ENCODE measurements at places on chromosomes 3 and 15.

DNA sequence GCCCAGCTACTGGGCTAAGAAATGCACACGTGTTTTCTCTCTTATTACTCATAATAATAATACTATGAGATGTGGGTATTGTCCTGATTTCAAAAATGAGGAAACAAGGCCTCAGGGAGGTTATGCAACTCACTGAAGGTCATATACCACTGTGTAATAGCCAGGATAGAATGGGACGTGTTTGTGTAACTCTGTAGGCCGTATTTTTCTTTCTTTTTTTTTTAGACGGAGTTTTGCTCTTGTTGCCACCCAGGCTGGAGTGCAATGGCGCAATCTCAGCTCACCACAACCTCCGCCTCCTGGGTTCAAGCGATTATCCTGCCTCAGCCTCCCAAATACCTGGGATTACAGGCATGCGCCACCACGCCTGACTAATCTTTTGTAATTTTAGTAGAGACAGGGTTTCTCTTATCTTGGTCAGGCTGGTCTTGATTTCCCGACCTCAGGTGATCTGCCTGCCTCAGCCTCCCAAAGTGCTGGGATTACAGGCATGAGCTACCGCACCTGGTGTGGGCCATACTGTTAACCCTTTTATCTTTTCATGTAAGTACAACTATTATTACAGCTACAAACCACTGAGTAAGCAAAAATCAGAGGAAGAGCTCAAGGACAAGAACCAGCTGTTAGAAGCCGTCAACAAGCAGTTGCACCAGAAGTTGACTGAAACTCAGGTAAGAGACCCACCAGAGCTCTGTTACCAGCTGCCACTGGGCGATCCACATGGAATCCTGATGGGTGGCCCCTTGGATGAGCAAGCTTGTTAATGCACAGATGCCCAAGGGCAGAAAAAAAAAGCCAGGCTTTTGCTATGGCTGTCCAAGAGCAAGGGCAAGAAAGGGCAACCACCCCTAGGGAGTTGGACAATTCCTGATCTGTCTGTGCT, 6.7 kb downstream of the KNSTRN start:
- no peak for DNase-seq

DNA sequence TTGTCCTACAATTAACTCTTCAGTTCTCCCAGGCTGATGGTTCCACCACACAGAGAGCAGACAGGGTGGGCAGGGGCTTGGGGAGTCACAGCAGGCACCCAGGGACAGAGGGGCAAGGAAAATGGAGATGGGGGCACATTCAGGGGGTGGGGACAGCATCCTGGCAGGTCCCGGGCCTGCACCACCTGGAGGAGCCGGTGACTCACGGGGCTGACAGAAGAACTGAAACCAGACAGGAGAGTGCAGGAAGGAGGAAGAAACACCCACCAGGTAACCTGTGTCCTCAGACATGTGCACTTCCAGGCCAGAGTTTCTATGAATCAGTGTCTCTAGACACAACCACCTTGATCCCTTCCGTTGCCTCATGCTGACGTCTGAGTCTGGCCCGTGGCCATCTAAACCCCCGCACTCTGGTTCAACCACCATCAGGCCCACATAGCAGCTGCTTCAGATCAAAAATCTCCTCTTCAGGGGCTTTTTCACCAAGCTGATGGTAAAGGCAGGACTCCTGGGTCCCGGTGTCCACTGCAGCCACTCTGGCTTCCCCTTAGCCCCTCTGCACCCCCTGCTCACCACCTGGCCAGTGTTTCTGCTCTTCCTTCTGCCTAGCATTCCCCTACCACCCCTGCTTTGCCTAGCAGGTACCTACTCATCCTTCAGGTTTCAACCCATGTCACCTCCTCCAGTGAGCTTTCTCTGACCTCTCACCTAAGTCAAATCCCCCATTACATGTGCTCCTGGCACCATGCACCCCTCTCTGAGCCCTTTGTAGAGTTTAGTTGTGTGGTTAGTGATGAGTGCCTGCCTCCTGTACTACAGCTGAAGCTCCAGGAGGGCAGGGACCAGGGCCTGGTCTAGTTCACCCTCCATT, 16.5 kb upstream of the CYP11A1 start:
- no peak for DNase-seq

GRCh38 chr15:81575436-81576123, 201.6 kb upstream of the TMC3 start:
- DNase-seq, result peak; percentile 2

DNA sequence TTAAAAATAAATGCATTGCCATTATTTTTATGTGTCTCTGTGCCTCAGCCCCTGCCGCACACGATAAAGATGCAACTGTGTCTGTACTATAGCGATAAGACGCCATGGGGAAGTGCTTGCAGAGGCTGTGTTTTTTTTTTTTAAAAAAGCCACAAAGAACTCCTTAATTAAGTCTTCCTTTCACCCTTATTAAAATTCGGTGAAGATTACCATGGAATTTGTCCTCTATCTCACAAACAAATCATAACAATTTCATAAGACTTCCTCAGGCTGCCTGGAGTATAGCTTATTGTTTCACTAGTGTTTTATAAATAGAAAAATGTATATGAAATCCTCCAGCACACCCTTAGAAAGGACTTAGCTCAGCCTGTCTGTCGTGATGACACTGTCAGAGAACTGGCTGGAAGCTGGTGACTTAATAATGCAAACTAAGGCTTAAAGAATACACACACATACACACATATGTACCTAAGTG, 374.8 kb upstream of the SLCO3A1 start:
- no peak for DNase-seq

DNA sequence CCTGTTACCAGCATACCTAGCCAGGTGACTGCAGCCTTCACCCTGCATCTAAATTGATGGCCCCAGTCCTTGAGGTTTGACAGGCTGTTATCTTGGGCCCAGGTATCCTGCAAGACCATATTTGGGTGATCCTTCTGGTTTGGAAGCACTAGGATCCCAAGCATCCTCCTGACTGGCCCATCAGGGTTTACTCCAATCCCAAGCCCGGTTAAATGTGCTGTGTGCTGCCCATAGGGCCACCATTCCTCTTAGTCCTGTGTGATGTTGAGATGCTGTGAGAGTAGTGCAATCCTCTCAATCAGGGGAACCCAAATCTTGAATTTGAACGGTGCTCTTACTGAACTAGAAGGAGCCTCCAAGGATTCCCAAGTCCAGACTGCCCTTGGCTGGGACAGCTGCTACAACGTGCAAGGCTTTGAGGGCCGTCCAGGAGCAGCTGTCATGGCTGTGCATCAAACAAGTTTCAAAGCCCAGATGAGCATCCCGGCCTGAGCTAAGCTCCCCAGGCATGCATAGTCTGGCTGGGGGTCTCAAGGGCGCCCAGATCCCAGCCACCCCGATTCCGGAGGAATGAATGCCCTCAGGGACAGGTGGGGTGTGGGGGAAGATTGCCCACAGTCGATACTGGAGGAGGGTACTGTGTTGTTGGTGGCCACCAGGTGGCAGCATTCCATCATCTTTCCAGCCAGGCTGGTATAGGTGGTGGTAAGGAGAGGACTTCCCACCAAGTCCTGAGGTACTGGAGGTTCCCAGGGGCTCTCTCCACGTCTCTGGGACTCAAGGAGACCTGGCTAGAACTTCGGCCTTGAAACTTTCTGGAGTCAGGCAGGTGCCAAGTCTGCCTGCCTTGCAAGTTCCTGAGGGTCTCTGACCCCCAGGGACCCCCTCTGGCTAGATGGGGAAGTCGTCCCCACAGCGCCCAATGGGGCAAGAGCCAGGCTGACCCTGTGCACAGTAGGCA, 32.6 kb downstream of the RBM5 start:
- peak; percentile 88 for DNase-seq

- no peak for DNase-seq
Measured at GRCh38 chr3:45599984-45600650, 5.6 kb downstream of the LIMD1 start.

GRCh38 chr3:133506215-133506901, 67.1 kb upstream of the CDV3 start:
- no peak for DNase-seq

- no peak for DNase-seq
Measured at GRCh38 chr15:43125100-43125661, 8.2 kb upstream of the TMEM62 start.

DNA sequence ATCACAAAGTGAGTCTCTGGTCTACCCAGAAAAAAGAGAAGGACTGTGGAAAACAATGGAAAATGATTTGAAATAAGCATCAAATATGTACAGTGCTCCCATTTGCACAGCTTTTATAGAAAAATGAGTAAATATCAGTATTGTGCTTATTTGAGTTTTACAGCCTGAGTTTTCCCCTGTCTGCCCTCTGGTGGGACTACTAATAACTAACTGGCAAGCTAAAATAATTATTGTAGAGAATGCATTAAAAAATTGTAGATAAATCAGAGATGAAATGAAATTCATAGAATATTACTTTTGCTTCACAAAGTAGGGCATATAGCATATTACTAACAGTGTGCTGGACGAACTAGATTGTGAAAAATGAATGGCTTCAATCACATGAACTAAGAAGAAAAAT, 287.1 kb downstream of the NAALADL2 start:
- no peak for DNase-seq

DNA sequence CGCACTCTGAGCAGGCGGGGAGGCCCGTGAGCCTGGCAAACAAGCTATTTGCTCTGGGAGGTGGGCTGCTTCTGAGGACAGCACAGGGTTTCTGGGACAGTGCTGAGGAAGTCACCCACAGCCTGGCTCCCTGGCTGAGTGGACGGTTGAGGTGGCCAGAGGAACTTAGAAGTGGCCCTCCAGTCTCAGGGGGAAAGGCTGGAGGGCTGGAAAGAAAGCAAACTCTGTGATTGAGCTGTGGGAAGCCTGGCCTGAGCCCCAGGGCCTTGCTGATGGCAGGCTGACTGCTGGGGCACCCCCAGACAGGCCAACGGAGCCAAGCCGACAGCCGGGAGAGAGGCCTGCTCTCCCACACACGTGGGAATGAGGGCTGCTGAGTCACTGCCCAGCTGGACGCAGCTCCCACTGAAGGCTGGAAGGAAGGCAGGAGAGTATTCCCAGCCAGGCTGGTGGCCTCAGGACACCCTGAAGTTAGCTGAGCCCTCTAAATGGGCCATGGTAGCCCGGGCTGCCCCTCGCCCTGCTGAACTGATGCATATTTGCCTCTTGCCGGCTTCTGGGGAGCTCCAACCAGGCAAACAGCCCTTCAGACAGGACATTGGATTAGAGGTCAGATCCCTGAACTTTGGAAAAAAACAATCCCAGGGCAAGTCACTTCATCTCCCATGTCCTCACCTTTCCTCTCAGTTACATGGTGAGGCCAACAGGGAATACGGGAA, 98.0 kb upstream of the TLE3 start:
- DNase-seq, result peak; percentile 88

DNA sequence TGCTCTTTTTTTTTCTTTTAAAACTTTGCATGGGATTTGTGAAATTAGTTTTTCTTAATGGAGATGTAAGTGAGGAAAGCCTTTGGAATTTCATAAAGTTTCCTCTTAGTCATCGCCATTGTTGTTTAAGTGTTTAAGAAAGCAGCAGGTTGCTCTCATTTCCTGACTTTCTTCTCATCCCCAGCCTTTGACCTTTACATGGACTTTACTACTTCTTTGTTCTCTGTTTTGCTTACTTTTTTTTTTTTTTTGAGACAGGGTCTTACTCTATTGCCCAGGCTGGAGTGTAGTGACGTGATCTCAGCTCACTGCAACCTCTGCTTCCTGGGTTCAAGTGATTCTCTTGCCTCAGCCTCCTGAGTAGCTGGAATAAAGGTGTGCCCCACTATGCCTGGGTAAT, 38.6 kb downstream of the FBXL2 start:
- no peak for DNase-seq

- no peak for DNase-seq
Measured at GRCh38 chr3:125366132-125366531, 9.0 kb downstream of the ZNF148 start.

DNA sequence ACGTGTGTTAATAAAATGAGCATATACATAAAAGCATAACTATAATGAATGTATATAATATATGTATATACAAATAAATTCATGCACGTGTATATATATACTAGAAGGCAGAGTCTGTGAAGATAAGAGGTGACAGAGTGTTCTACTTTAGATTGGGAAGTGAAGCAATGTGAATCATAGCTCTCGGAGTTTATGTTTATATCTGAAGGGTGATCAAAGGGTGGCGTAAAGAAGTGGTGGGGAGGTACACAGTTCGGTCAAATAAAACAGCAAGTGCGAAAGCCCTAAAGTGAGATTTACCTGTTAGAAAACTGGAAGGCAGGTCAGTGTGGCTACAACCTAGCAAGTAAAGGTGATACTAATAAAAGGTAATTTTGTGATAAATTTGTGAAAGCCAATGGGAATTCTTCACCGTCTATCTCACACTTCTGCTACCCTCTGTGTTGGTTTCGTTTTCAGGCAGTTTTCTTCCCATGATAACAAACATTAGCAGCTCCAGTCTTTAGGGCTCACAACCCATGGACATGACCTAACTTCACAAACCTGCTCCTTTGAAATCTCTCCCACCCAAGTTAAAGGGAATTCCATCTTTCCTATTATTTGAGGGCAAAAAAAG, 46.7 kb upstream of the BCHE start:
- DNase-seq, result no peak

GRCh38 chr3:150308481-150309256, 99.4 kb upstream of the TSC22D2 start:
- DNase-seq, result no peak

DNA sequence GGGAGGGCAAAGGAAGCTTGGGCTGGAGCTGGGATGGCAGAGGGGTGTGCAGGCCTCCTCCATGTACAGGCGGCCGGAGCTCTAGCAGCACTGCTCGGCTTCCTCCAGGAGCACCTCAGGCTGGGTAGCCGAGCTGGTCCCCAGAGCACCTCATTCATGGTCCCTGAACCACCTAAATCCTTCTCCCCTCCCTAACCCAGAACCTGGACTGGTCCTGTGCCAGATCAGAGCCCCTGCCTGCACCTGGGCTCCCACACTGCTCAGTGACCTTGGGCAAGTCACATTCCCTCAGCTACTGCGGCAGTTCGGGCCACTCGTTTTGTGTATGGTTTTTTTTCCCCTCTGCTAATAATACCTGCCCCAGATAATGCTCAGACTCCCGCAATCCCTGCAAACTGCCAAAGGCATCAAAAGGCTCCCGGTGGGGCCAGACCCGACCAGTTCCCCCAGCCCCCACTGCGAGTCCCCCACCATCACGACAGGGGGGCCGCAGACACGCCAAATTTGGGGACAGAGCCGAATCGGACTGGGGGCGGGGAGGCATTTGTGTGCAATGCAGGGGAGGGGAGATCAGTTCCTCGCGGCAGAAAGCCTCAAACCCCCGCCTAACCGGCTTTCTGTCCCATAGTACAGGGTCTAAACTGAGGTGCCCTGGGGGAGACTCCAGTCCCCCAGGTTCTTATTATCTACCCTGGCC, 1.3 kb downstream of the SEMA7A start:
- no peak for DNase-seq

DNA sequence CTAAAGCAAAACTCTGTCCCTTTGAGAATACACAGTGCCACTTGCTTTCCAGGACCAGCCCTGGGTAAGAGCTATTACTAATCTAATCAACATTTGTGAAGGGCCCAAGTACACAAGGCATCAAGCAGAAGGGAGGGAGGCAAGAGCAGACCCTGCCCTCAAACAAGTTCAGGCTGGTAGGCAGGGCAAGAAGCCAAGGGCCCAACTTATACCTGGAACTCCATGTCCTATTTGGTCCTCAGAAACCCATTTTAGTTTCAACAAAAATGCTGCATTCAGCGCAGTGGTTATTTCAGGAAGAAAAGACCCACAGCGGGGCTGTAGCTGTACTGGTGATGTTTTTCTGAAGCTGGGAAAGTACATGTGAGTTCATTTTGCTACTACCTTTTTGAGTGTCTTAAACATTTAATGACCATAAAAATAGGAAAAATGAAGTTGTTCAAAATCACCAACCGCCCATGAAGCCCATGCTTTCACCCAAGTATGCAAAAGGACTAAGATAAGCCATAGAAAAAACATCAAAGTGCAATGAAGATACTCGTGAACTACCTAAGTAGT, 2.8 kb downstream of the RPS17 start:
- DNase-seq, result no peak

Measured in frontal cortex (tissue), 4 donors.